ENCODE measurements at places on chromosomes 6 and 20.

DNA sequence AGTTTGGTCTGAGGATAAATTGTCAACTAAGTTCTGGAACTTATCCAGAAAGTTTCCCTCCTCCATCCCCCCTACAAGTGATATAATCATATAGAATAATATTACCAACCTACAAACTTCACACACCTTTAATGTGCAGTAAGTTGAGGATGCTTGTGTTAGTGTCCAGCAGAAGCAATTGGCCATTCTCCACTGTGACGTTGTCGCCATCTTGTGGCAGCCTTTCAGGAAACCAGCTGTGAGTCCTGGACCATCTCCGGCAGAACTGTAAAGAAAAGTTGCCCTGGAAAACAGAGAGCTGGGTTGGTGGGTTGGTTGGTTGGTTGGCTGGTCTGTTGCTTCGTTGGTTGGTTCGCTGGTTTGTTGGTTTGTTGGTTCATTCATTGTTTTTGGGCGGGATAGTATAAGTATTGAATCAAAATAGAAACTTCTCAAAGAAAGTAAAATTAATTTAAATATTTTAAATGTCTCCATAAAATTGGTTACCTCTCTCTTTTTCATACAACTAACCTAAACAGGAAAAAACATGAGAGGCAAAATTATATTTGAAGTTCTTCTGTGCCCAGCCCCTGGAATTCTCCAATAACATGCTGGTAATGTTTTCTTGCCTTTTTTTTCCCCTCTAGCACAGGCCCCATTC is 127.5 kb downstream of the PKHD1 start:
- DNase-seq = peak; percentile 20

- DNase-seq = no peak
Observed at GRCh38 chr6:160005861-160006540, 37.1 kb downstream of the IGF2R start.

- DNase-seq = no peak
Observed at GRCh38 chr6:19210849-19211590, 626.1 kb upstream of the ID4 start.

- DNase-seq = no peak
Observed at GRCh38 chr20:57195469-57196100, 70.9 kb downstream of the BMP7 start.

DNA sequence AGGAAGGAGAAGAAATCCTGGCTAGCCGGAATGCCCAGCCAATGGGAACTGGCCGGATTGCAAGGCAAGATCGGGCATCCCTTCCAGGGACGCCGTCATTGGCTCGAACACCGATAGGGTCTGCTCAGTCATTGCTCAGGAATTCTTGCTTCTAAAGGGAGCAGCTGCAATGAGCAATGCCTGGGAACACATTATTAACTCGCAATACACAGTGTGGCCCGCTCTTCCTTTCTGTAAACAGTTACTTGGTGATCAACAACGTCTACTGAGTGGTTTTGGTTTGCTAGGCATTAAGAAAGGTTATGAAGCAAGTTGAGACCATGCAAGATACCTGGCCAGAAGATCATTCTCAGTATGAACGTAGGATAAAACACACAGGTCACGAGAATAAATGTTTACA is 165.4 kb upstream of the CITED2 start:
- no peak for DNase-seq

GRCh38 chr20:47907031-47907675 is 121.9 kb upstream of the SULF2 start:
- no peak for DNase-seq

GRCh38 chr6:5746053-5746758 is 260.5 kb downstream of the NRN1 start:
- DNase-seq = no peak

DNA sequence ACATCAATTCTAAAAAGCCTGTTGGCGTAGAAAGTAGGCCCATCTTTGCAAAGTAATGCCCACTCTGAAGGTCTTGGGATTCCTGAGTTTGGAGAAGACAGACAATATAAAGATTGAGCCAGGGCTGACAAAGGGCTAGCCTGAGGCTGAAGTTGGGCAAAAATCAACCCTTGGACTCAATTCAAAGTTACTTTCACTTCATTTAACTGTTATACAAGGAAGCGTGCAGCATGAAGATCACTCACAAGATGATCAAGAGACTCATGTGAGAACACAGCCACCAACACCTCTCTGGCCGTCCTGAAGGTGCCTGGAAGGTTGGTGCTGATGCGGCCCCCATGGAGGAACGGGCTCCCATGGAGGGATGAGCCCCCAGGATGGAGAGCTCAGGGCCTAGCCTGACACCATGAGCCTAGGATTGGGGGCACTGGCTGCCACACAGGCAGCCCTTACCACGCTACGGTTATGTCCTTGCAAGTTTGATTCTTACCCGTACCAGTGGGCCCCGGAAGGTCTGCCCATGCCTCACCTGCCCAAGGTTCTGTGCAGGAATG is 26.6 kb downstream of the FOXC1 start:
- no peak for DNase-seq

GRCh38 chr20:18225632-18226031 is 62.7 kb upstream of the ZNF133 start:
- DNase-seq = no peak

DNA sequence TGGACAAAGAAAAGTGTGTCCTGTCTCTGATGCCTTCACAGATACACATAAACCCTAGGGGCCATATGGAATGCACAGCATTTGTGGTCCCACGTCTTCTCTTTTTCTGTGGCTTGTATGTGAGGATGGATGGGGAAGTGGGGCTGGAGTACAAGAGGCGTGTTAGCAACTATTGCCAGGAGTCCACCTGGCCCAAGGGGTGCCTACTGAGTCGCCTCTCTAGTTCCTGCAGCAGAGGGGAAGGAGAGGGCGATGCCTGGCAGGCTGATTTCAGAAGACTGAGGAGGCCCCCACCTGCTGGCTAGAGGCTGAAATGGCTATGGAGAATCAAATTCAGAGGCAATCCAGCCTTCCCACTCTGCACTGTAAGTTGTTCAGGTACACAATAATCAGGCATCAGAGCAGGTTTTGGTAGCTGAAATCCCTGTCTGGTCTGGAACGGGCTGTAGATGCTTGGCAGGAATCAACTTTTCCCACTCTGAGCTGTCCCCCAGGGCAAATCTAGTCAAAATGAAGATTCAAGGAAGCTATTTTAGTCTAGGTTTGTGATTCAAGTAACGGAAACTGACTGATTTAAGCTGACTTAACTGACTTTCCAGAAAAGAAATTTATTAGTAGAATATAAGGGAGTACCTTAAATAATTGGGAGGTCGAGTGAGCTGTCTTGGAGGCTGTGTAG is 14.9 kb upstream of the PPARD start:
- DNase-seq = peak; percentile 14

DNA sequence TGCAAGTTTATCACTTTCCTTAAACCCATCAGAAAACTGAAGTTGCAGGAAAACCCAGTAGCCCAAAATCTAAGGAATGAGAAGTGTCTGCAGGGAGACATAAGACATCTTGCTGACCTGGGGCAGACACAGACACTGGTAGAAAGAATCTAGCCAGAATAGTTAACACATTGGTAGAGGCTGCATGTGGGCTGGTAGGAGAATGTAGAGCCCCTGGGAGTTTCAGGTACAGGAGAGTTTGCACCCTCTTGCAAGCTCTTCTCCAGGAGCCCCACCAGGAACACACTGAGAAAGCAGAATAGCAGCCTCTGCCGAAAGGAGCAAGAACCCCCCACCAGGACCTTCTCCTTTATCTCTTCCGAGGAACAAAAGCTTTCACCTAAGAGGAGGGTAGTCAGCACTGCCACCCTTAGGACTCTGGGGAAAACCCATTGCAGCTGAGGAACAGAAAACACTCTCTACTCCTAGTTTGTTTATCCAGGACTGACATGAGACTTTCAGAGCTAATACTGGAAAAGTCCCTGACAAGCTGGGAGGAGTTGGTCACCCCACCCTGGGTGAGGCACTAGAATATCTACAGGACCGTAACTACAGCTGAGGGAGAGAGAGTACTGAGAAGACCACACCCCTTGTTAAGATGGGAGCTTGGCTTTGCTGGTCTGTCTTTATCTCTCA is 10.5 kb upstream of the OGFRL1 start:
- no peak for DNase-seq
